Subcutaneous preadipocyte (primary cell): ENCODE measurements at places on chromosomes 5 and 9. TPM values are rescaled to one million over a fixed set of nuclear protein-coding genes. Genes with fewer than 3 reads are reported as not detected.

Gene IFNA13
- not detected in 2 replicates for total RNA-seq

Gene PRSS3
- total RNA-seq: 5.1 and 26.6 TPM in 2 replicates

Gene SLCO6A1
- total RNA-seq: not detected in 2 replicates

Gene UBTD2
- 14.0 and 16.6 TPM in 2 replicates for total RNA-seq

Gene GLRA1
- total RNA-seq: not detected in 2 replicates

Gene POU5F2
- total RNA-seq: 1.5 and 1.8 TPM in 2 replicates

Gene PCDHA6
- under 0.01 and 0.37 TPM in 2 replicates for total RNA-seq

Gene PCDHB16
- total RNA-seq: 0.20 and 0.37 TPM in 2 replicates

Gene GRM6
- not detected in 2 replicates for total RNA-seq

Gene TLE1
- total RNA-seq: 9.8 and 20.2 TPM in 2 replicates

Gene FBLL1
- under 0.01 TPM in 2 replicates for total RNA-seq

Gene UBE2QL1
- total RNA-seq: not detected in 2 replicates
